ENCODE measurements at places on chromosomes 11 and 22.

DNA sequence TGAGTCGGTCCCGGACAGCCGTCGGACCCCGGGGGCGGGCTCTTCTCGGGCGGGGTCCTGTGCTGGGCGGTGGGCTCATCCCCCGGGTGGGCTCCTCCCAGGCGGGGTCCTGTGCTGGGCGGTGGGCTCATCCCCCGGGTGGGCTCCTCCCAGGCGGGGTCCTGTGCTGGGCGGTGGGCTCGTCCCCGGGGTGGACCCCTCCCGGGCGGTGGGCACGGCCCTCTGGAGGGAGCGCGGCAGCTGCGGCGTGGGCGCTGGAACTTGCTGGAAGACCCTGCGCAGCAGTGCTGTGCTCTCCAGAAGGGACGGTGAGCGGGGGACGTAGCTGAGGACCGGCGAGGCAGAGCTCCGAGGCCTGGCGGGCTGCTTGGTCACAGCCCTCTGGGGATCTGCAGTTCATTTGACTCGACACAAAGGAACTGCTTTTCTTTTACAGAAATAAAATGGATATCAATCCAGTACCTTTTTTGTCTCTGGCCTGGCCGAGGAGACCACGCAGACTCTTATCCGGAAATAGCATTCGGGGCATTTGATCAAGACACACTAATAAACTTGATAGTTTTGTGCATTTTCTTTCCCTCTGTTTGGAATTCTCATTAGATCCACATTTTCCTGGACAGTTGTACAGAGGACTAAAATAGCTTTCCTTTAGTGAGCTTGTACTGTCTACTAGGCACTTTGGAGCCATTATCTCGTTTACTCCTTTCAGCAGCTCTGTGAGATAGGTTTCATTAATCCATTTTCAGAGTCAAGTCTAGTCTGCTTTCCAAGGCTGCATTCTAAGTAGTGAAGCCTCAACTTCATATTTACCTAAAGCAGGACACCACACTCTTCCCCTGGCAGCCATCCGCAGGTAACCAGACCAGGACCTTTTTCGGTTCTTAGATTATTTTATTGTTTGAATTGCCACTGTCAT, 812 bp downstream of the JAM3 start:
- peak; percentile 53 for DNase-seq

DNA sequence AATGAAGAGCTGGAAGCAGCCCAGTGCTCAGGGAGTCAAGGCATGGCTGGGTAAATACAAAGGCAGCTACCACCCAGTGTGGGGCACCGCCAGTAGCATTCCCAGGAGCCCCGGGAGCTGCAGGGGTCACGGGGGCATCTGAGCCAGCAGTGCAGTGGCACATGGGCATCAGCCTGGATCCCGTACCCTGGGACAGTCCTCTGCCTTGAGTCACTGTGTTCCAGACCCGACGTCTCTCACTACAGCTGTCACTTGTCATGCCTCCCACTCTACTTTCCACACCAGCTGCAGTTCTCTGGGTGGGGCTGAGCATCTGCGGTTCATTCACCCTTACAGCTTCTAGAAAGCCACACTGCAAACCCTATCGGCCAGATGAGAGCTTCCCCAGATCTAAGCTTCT, 29.6 kb downstream of the DHCR7 start:
- DNase-seq = peak; percentile 58

- no peak for DNase-seq
Observed at GRCh38 chr11:40230821-40231220, 1228.6 kb downstream of the LRRC4C start.

GRCh38 chr22:17570851-17571631, 7.7 kb downstream of the SLC25A18 start:
- peak; percentile 73 for DNase-seq

DNA sequence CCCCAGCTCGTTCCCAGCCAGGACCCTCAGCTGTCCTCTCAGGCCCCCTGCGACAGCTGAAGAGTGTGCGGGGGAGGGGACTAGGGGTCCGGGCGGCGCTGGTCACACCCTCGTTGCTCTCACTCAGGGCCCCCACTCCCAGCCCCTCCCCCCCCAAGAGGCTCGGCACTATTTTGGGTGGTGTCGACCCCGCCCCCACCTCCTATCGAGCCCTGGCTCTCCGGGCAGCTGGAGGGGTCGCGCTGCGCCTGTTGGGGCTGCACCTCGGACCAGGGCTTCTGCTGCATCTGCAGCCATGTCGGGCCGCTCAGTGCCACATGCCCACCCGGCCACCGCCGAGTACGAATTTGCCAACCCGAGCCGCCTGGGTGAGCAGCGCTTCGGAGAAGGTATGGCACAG, at the start of gene HSPB2:
TSS of gene HSPB2 (plus strand) at position 200 of the 400 bp plus-strand sequence. CDS start at position 296, 96 bp downstream.
- peak; percentile 70 for DNase-seq

GRCh38 chr11:28524098-28524497, 415.9 kb downstream of the METTL15 start:
- no peak for DNase-seq

GRCh38 chr11:57349491-57350274, 11.5 kb downstream of the P2RX3 start:
- DNase-seq = peak; percentile 58

GRCh38 chr22:47130883-47131631, 368.6 kb downstream of the TBC1D22A start:
- peak; percentile 27 for DNase-seq

GRCh38 chr11:13205486-13205885, 72.1 kb upstream of the BMAL1 start:
- no peak for DNase-seq

GRCh38 chr11:29296680-29297079, 720.1 kb downstream of the KCNA4 start:
- DNase-seq = no peak

- no peak for DNase-seq
Observed at GRCh38 chr11:50102916-50103315, 70.2 kb downstream of the OR4C45 start.

DNA sequence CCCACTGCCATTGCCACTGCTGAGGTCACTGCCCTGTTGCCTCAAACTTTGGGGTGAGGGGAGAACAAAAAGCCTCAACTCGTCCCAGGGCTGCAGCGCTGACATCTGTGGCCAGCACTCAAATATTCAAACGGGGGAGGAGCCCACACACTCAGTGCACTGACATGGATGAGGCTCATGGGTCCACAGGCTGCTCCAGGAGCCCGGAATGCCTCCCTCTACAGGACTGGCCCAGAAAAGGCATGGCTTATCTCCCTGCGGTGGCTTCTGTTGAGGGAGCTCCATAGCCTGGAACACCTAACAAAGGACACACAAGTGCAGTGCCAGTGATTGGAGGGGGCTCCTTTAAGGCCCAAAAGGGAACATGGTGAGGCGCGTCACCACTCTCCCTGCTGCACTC, 341.1 kb upstream of the LUZP2 start:
- DNase-seq = no peak

DNA sequence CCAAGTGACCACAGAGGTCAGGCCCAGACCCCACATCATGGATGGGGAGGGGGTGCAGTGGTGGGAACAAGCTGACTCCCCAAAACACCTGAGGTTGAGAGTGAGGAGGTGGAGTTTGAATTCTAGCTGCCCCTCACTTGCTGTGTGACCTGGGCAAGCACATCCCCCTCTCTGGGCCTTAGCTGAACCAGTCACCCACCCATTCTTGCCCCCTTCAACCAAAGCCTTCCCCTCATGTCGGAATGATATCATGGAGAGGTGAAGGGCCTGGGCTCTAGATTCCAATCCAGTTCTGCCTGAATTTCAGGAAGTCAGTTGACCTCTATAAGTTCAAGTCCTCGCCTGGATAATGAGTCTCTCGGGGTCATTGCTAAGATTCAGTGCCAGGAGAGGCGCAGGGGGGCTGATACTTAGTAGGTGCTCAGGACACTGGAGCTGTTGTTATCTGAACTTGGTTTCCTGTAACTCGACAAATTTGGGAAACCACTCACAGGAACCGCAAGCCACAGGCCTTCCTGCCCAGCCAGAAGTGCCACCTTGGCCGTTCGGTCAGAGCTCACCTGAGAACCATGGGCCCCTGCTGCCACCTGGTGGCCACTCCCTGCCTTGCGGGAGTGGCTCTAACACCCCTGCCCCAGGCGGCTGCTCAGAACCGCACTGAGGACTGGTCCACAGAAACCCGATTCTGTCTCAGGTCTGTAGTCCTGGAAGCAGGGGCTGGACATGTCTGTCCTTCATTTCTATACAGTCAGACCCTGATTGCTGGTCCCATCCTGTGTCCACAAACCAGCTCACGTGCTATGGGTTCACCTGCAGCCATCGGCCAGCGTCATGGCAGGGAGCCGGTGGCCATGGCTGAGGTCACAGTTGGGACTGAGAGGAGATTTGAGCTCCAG, 6.9 kb downstream of the CDC42EP1 start:
- DNase-seq = peak; percentile 73

- no peak for DNase-seq
Observed at GRCh38 chr11:64534950-64535349, 56.1 kb upstream of the SLC22A12 start.

DNA sequence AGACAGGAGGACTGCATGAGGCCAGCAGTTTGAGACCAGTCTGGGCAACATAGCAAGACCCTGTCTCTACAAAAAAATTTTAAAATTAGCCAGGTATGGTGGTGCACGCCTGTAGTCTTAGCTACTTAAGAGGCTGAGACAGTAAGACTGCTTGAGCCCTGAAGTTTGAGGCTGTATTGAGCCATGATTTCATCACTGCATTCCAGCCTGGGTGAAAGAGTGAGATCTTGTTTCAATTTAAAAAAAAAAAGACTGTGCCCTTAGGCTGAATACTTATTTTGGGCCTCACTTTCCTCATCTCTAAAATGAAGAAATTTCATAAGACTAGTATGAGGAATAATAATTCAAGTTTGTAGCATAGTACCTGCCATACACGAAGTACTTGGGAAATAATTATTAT, 6.9 kb downstream of the AQP11 start:
- DNase-seq = no peak

DNA sequence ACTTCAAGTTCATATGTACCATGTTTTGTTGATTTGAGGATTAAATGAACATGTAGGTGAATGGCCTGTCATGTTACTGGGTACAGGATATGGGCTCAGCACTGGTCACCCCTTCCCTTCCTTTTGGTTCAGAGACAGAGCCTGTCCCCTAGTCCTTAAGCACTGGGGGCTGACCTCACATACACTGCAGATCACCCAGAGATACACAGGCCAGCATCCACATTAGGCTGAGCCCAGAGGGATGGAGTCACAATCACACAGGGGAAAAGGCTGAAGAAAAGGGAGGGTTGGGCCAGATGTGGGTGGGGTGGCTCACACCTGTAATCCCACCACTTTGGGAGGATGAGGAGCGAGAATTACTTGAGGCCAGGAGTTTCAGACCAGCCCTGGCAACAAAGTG, 62.3 kb downstream of the IGLL5 start:
- no peak for DNase-seq
